Stimulated activated CD4-positive, alpha-beta T cell treated with anti-CD3 and anti-CD28 coated beads, Interleukin-1b, Interleukin-23, amount 100 ng/mL, for 4 hours (primary cell): ENCODE measurements at places on chromosomes 5 and 9.

- DNase-seq = no peak
Observed at GRCh38 chr5:35815089-35815936, 41.4 kb upstream of the IL7R start.

DNA sequence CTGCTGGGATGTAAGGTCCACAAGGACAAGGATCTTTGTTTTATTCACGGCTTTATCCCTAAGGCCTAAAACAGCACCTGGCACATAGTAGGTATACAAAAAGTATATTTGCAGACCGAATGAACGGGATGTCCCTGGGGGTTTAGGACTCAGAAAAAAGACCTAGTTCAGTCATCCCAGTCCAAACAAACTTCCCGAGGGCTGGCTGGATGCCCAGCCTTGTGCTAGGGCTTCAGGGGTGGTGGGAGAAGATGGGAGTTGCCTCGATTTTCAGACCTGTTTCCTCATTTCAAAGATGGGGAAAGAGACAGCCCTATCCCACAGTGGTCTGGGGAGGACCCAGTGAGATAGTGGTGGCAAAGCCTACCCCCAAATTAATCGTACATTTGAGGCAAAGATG lies 3.0 kb upstream of the PROB1 start:
- DNase-seq = no peak

GRCh38 chr5:172636279-172637050 lies 4.6 kb upstream of the NEURL1B start:
- no peak for DNase-seq

- DNase-seq = no peak
Observed at GRCh38 chr9:79477955-79478771, 93.6 kb upstream of the TLE4 start.

DNA sequence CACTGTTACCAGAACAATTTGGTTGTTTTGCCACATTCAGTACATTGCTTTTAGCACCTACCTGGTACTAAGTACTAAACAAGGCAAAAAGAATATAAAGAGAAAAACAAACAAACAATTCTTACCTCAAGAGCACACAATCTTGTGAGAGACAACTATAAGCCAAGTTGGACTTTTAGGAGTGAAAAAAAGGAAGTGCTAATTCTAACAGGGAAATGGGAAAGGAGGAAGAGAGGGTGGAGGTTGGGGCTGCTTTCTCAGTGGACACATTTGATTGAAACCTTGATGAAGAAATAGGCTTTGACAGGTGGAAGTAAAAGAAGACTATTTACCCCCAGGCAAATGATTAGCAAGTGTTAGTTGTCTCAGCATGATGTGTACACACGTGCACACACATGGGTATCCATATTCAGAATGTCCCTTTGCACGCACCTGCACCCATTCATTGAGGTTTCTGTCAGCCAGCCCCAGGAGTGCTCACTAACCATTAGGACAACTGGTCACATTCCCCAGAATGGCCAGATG lies 302.6 kb downstream of the ACTL7B start:
- DNase-seq = no peak

DNA sequence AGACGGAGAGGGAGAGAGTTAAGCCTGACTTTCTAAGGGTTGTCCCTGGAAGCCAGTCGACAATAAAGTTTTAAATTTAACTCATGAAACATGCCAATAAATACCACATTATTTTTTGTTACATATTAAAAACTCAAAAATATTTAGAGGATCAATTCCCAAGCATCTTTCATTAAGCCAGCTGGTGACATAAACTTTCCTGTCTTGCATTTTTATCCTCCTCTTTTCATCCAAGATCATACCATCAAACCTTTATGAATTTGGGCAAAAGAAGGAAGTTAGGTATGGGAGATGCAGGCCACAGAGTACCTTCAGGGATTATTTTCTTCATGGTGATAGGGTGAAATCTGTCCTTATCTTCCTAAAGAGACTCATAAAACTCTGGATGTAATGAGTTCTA lies 178.3 kb upstream of the FBXL17 start:
- no peak for DNase-seq

DNA sequence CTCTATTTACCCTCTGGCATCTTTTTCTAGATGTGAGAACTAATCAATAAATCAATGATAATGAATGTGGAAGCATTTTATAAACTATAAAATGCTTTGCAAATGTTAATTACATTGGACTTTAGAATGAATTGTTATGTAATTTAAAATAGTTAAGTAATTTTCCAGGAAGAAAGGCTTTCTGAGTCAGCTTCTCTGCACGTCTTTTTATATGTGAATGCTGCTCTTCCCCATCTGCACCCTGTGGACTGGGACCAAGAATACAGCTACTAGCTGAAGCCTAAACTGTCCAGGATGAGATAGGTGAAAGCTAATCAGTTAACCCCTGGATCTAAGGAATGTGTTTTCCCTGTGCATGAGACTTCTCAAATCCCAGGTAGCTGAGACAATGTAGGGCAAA lies 292.9 kb downstream of the NR3C1 start:
- no peak for DNase-seq

DNA sequence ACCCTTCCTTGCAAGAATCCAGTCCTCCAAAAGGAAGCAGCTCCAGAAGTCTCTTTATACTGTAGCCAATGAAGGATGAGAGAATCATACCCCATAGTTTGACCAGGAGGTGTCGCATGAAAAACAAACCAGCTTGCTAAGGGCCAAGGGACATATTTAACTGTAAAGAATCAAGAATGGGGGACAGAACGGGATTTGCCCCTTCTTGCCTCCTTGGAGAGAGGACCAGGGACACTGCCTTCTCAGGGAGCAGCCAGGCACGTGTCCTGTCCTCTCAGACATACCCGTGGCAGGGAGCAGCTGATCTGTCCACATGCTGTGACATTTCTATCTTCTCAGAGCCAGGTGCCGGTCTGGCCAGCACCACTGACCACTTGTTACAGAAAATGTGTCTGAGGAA lies 11.7 kb downstream of the PRUNE2 start:
- no peak for DNase-seq

GRCh38 chr5:1543398-1544293 lies 19.9 kb upstream of the LPCAT1 start:
- DNase-seq = no peak

- DNase-seq = no peak
Observed at GRCh38 chr5:59126016-59126707, 543.3 kb downstream of the RAB3C start.

DNA sequence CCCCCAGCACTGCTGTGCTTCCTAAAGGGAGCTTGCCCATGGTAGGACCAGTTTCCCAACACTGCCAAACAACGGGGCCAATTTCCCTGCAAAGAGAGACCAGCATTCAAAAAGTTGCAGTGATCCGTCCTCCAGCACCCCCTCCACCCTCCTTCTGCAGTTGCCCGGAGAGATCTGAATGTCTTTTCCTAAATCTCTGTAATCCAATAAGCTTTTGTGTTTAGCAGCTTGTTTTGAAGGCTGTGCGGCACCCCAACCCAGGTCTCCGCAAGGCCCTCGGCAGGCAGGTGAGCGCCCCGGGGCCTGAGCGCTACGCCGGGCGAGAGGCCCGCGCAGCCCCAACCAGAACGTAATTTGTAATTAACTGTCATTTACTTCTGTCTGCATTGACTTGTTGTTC lies 366.9 kb upstream of the IRX2 start:
- DNase-seq = no peak

- DNase-seq = no peak
Observed at GRCh38 chr9:16553869-16554540, 316.5 kb downstream of the BNC2 start.

GRCh38 chr5:132663771-132664695 lies 6.1 kb downstream of the IL13 start:
- no peak for DNase-seq

DNA sequence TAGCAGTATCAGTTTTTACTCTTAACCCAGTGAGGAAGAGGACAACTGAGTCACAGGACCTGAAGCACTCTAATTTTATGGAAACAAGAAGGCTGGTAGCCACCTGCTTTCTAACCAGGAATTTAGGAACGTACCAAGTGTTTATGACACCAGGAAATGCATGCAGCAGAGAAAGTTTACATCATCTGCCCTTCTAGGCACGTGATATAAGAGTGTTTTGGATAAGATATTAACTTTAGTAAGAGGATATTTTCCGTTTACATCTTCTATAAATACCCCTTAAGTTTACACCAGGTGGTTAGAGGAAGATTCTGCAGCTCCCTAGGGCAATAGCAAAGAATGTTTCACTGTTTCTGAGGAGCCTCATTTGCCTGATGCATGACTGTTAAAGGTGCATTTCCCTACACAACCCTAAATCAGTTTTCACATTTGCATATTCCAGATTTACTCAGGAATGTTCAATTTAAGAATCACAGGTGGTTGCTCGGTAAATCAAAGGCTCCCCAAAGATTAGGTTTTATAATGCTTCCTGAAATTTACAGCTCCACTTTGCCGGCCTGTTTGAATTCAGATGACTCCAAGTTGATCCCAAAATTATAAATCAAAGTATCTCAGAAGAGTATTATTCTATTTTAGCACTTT lies 1.8 kb downstream of the TSC1 start:
- DNase-seq = no peak

- no peak for DNase-seq
Observed at GRCh38 chr5:169851321-169851850, 128.9 kb downstream of the INSYN2B start.

- DNase-seq = no peak
Observed at GRCh38 chr5:180915924-180916323, 17.0 kb downstream of the BTNL8 start.

GRCh38 chr9:14670718-14671117 lies 22.5 kb downstream of the ZDHHC21 start:
- DNase-seq = no peak

GRCh38 chr5:179700401-179700918 lies 1.7 kb downstream of the CANX start:
- no peak for DNase-seq

DNA sequence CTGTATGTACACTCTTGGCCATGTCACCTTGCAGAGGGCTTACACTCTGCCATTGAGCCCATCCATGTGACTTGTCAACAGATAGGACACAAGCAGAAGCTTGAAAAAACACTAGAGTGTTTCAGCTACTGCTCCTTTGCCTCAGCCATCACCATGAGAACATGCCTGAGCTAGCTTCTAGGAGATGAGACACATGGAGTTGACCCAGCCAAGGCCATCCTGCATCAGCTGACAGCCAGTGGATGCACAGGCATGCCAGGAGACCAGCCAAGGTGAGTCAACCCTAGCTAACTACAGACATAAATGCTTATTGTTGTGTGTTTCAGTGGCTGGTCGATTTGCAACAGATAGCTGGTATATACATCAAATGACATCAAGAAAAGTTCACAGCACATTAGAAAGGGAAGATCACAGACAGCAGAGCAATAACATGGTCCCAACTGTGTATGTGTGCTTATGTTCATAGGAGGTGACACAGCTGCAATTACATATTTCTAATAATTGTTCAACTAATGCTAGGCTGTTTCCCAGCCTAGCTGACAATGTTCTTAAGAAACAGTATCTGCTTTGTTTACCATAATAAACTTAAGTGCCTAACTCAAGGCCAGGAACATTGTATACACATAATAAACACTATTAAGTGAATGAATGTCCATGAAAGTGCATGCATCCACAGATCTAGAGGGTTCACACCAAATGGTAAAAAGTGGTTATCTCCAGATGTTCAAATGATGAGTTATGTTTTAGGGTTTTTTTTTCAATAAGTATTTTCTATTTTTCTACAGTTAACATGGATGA lies 105.7 kb downstream of the SPOCK1 start:
- no peak for DNase-seq

DNA sequence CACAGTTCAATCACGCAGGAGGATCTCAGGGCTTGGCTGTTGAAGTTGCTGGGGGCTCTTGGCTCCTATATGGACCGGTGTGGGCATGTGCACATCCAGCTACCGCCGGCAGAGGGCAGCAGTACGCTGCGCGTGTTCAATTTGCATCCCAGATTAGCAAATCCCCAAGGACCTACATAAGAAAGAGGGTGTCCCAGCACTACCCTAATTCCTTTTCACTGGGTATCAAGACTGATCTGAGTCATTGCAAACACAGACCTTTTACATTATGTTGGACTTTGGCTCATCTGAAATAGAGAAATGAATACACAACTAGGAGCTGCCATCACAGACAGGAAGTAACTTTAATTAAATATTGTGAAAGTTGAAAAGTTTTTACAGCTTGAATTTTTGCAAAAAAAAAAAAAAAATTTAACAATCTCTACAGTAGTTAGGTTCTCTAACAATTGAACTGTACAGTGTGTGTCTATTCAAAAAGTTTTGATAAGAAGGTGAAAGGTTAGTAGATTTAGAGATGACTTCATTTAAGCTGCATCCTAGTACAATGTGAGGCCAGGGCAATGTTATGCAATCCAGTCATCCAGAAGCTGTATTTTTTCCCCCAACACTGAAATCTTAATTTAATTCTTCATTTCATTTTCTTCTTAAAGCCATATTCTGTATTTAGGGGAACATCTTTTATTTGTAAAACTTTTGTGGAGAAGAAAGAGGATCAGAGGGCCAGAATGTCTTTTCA lies 404.0 kb downstream of the EBF1 start:
- peak; percentile 63 for DNase-seq

- DNase-seq = no peak
Observed at GRCh38 chr9:106920091-106920490, 57.1 kb downstream of the ZNF462 start.

DNA sequence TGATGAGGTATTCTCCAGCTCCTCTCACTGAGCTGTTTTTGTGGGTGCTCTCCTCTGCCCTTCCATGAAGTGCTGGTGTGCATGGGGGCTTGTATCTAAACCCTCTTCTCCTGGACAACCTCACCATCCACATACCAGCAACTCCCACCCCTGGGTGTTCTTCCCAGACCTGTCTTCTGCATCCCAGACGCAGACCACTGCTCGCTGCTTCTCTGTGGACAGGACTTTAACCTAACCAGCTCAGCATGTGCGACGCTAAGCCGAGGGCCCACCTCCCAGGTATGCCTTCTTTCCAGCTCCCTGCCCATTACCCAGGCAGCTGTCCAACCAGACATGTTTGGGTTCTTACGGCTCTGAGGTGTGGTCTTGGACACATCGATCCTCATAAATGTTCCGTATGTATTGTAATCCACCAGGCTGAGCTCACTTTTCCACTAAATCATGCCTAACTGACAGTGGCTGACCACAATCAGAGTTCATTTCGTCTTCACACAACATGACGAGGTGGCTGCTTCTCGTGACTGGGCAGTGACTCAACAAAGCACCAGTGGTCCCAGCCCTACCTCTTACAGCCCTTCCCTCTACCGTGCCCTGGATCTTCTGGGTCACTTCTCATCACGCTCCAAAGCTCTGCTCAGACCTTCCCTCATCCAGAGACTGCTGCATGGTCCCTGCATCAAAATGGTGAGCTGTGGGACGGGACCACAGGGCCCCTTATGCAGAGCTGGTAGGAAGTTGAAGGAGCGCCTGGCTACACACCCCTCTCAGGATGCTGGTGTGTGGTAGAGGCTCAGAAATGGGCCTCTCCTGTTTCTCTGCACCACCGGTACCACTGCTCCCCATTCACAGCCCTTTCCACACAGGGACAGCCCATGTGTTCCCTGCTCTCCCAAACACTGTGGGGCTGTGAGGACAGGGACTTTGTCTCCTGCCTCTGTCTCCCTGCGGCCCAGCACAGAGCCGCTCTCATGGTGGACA lies 9.6 kb upstream of the PTGES2 start:
- DNase-seq = no peak

DNA sequence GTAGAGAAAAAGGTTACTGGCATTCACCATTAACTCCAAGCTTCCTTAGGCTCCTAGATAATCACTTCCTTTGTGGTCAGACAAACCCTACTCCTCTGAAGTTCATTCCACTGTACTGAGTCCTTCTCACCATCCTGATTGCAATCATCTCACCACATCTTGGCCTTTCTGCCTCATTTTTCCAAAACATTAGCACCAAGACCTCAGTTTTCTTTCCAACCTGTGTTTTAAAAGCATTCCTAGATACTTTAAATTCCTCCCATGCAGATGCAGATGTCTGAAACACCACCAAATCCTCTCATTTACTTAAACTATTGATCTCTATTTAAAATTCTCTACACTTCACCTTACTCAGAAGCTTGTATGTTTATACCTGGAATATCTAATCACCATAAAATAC lies 961.3 kb upstream of the CTNND2 start:
- no peak for DNase-seq
